NCI-H226 (cell line): ENCODE measurements at places on chromosomes 13 and 19.

- no peak for DNase-seq
Observed at GRCh38 chr13:112454648-112455334, 78.6 kb downstream of the SPACA7 start.

GRCh38 chr19:48718711-48719231, 754 bp downstream of the MAMSTR start:
- DNase-seq: no peak

GRCh38 chr19:5075597-5075996, 106.7 kb downstream of the KDM4B start:
- no peak for DNase-seq

- no peak for DNase-seq
Observed at GRCh38 chr19:35859414-35859813, 2.7 kb downstream of the KIRREL2 start.

GRCh38 chr19:12364391-12365235, 870 bp downstream of the ZNF442 start:
- no peak for DNase-seq

- DNase-seq: no peak
Observed at GRCh38 chr13:65710514-65710913, 1519.6 kb downstream of the PCDH9 start.

GRCh38 chr13:107271227-107271626, 703.3 kb upstream of the ARGLU1 start:
- peak; percentile 84 for DNase-seq

- no peak for DNase-seq
Observed at GRCh38 chr19:18419699-18420460, 682 bp downstream of the SSBP4 start.

GRCh38 chr19:39424934-39425333, 10.8 kb downstream of the RPS16 start:
- no peak for DNase-seq

GRCh38 chr19:13053761-13054625, 48.7 kb downstream of the LYL1 start:
- peak; percentile 98 for DNase-seq

DNA sequence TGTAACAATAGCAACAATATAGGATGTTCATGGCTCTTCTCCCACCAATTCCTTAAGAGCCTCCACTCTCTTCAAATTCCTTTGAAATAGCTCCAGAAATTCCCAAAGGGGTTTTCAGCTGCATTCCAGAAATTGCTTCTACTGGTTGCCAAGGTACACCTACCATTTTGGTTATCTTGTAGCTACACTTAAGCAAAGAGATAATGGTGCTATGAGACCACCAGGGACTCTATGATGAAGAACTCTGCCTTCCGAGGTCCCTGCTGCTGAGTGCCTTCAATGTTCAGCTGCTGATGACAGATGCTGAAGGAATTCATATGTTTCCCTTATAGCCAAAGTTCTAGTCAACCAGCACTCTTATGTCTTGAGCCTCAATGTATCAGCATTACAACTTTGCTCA, 78.4 kb downstream of the POU4F1 start:
- no peak for DNase-seq

- DNase-seq: no peak
Observed at GRCh38 chr19:1871140-1871597, 7.8 kb upstream of the KLF16 start.

GRCh38 chr13:102900193-102900608, 54.4 kb downstream of the ERCC5 start:
- DNase-seq: no peak

DNA sequence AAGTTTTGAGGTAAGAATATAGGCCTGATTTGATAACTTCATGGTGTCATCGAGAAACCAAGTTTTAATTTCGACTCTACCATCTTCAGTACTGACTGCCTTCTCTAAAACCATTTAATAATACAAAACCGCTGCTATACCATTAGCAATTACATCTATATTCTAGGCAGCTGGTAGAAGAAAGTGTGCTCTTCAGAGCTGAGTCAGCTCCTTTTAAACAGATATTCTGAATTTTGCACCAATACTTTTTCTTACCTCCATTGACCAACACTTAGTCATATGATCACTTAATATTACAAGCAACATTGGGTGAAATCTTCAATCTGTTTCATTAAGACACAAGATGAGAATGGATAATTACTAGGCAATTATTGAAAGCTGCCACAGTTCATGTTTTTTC, 1667.8 kb downstream of the PCDH9 start:
- DNase-seq: no peak

GRCh38 chr19:5894704-5895349, 8.8 kb downstream of the NDUFA11 start:
- DNase-seq: no peak

- DNase-seq: no peak
Observed at GRCh38 chr19:20472854-20473253, 92.7 kb downstream of the ZNF737 start.

DNA sequence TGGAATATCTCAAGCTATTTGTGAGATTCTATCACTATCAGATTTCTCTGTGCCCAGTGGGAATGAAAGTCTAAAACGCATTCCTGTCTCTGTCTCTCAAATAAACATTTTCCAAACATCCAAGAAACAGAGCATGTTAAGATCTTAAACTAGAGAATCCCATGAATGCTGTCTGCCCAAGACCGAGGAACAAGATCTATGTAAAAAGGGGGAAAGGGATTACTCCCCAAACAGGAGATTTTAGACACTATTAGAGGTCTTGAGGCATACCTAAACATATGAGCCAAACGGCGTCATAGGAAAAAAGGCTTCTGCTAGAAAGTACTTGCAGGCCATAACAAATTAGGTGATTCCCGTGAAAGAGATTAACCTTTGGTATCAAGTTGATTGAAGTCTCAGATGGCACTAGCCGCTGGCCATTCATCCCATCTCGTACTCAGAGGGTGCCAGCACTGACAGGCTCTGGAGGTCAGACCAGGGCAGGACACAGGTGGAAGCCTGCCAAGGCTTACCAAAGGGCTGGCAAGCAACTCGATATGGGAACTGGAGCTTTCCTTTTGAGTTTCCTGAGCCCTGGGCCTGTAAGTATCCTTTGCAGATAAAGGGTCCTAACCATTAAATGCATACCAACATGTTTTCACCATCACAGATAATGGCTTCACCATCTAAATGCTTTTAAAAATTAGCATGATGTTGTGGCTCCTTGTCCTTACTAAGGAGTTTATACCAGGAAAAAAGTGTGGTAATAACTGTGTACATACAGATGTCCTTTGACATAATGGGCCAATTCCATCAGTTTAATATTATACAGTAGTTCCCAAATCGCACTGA, 225.2 kb downstream of the FOXO1 start:
- peak; percentile 63 for DNase-seq

DNA sequence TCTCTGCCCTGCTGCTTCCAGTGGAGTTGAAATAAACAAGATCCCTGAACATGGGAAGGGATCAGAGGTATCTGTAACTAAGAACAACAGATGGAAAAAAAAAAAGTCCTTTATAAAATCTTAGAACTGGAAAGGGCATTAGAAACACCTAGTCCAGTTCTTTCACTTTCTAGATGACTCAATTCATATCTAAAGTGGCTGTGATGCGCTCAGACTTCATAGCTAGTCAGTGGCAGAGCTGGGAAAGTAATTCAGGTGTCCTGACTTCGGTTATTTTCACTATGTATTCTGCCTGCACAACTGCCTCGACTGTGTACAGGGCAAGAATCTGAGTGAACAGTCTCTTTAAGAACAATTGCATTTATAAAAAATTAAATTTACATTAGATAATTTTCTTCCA, 151.8 kb upstream of the TMTC4 start:
- no peak for DNase-seq

- DNase-seq: no peak
Observed at GRCh38 chr19:10295305-10295846, 5.6 kb downstream of the ICAM5 start.
